Activated T-helper 2 cell treated with anti-CD3 and anti-CD28 coated beads, Interferon-gamma antibody, Interleukin-2, Interleukin-4, amounts not matched to agents 10 μg/mL and 5 μg/mL and 100 μg/mL, durations not matched to agents 14 hours and 24 hours and 36 hours (primary cell): ENCODE measurements at places on chromosomes 13 and 19.

DNA sequence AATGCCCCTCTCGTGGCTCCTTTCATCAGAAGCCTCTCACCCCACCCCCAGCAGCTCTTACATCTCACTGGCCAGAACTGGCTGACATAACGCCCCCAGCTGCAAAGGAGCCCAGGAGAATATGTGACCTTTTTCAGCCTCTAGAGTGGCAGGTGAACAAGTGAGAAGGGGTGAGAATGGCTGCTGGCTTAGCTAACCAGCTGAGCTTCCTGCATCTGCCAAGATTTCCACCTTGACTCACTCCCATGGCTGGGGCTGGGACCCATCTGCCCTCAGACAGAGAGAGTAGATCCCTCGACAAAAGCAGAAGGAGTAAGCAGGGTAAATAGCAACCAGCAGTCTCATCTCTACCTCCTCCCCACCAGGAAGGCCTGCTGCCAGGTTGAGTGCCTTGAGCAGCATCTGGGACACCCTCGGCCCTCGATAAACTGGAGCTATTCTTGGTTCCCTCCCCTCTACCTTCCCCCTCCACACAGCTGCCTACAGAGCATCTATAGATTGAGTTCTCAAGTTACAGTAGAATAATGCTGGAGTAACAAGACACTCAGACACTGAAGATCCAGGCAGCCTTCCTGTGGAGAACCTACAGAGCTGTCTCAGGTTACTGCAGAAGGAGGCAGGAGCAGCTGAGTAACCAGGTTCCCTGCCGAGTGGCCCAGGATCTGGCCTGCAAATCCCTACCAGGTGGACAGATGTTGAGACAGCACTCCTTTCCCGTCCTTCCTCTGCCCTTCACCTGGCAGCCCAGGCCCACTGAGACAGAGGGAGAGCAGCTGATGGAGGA, 15.5 kb downstream of the KASH5 start:
- DNase-seq, result no peak
- no peaks in the 10 kb centered on the region for H3K36me3 ChIP-seq
- no peak overlapping the region for H3K4me3 ChIP-seq
- H3K27ac ChIP-seq, result no peak overlapping the region

DNA sequence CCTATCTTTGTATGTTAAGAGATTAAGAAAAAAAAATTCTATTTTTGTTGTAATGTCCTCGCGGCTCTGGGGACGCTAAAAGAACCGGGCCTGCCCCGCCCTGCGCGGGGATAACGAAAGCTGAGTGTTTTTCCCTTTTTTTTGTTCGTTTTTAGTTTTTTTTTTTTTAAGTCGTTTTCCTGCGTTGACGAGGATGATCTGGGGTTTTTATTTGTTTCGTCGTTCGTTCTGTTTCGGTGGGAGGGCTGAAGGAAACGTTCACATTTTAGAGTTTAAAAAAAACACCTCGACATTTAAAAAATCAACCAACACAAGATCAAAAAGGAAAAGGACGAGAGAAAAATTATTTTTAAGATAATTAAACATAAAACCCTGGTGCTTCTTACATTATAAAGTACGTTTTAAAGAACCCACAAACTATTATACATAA, 5.6 kb downstream of the LYL1 start:
- no peak for DNase-seq
- H3K4me1 ChIP-seq, result peaks cover 42% of the 10 kb centered on the region
- H3K36me3 ChIP-seq, result peaks cover 3% of the 10 kb centered on the region
- peak overlapping the region; percentile 67 for H3K4me3 ChIP-seq
- H3K27ac ChIP-seq, result peak overlapping the region; percentile 72

DNA sequence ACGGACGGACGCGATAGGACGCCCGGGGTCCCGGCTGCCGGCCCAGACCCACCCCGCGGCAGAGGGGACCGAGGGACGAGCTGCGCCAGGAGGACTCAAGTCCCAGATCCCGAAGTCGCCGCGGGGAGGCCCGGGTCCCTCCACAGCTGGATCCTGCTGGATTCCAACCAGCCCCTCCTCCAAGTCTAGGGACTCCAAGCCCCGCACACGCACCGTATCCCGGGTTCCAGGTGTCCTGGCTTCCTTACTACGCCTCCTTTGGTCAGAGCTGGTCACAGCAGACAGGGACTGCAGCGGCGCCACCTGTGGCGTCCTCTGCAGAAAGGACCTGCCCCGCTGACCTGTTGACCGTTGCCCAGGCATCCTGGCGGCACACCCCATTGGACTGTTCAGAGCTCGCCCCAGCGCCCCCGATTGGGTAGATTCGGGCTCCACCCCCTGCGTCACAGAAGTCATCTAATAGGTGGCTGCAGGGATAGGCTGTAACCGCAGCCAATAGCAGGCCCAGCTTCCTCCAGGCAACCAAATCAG, 29.0 kb upstream of the ZNF709 start:
- no peak for DNase-seq
- H3K27me3 ChIP-seq, result no peaks in the 10 kb centered on the region
- no peak overlapping the region for H3K27ac ChIP-seq
- no peak overlapping the region for H3K4me3 ChIP-seq
- H3K36me3 ChIP-seq, result peaks cover 5% of the 10 kb centered on the region

DNA sequence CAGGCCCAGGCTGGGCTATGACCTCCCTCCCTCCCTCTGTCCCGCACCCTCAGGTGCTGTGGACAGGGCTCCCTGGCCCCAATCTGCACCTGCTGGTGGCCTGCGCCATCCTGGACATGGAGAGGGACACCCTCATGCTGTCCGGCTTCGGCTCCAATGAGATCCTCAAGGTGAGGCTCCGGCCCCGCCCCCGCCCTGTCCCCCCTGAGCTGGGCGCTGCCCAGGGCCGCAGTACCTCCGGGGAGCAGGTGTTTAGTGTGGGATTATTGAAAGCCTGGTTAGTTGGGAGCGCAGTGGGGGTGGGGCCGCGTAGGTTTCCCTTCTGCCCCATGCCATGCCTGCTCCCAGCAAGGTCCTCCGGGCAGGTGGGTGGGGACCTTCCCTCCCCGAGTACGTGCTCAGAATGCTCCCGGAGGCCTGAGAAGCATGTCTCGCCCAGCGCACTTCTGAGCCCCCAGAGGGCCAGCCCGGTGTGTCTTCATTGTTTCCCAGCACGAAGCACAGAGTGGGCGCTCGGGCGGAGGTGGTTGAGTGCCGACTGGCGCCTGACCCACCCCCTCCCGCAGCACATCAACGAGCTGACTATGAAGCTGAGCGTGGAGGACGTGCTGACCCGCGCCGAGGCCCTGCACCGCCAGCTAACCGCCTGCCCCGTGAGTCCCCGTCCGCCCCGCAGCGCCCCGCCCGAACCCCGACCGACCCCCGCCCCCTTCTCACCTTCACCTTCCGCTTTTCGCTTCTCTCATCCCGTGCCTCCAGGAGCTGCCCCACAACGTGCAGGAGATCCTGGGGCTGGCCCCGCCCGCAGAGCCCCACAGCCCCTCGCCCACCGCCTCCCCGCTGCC, 8.8 kb downstream of the IL4I1 start:
- H3K27ac ChIP-seq, result no peak overlapping the region
- peaks cover 7% of the 10 kb centered on the region for H3K4me1 ChIP-seq
- H3K27me3 ChIP-seq, result no peaks in the 10 kb centered on the region
- DNase-seq, result no peak
- H3K36me3 ChIP-seq, result peaks cover 46% of the 10 kb centered on the region

- H3K4me1 ChIP-seq, result peaks cover 43% of the 10 kb centered on the region
- H3K27ac ChIP-seq, result peak within 1 kb of the TSS; percentile 92
- H3K36me3 ChIP-seq, result peaks cover 37% of the 10 kb centered on the region
- peak; percentile 83 for DNase-seq
Measured at GRCh38 chr19:17751103-17751911, at the start of gene FCHO1. Gene FCHO1, plus strand, starts transcription at chr19:17751477. Its CDS starts 3,688 bp downstream, at chr19:17755165.

GRCh38 chr13:29855784-29856183, 5.4 kb upstream of the UBL3 start:
- no peaks in the 10 kb centered on the region for H3K36me3 ChIP-seq
- no peak overlapping the region for H3K27ac ChIP-seq
- no peak overlapping the region for H3K4me3 ChIP-seq
- H3K27me3 ChIP-seq, result no peaks in the 10 kb centered on the region
- peaks cover 29% of the 10 kb centered on the region for H3K4me1 ChIP-seq
- no peak for DNase-seq

GRCh38 chr13:31036731-31037695, 104.6 kb downstream of the TEX26 start:
- no peak for DNase-seq
- no peaks in the 10 kb centered on the region for H3K36me3 ChIP-seq
- peaks cover 31% of the 10 kb centered on the region for H3K4me1 ChIP-seq
- no peak overlapping the region for H3K27ac ChIP-seq
- H3K4me3 ChIP-seq, result no peak overlapping the region

GRCh38 chr13:44107357-44108121, 227.8 kb downstream of the LACC1 start:
- peaks cover 4% of the 10 kb centered on the region for H3K27me3 ChIP-seq
- H3K27ac ChIP-seq, result no peak overlapping the region
- H3K4me3 ChIP-seq, result no peak overlapping the region
- H3K36me3 ChIP-seq, result no peaks in the 10 kb centered on the region
- peaks cover 4% of the 10 kb centered on the region for H3K4me1 ChIP-seq
- no peak for DNase-seq

DNA sequence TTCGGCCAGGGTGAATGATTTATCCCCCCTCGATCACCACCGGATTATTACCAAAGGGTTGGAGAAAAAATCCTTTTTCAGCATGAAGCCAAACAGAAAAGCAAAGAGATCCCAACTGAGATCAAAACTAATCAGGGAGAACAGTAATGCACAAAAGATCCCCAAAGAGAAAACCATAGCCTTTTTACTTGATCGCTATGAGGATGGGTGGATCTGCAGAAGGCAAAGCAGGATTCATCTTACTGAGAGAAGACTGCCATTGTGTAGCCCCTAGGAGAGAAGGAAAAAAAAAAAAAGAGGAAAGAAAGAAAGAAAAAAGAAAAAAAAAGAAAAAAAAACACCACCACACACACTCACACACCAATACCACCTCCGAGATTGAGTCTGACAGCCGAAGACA, at the start of gene FGF14:
FGF14 (minus strand) TSS at position 283 of the 400 bp plus-strand sequence.
- H3K4me3 ChIP-seq, result peak within 1 kb of the TSS; percentile 71
- peak within 1 kb of the TSS; percentile 36 for H3K27ac ChIP-seq
- no peak for DNase-seq
- peaks cover 27% of the 10 kb centered on the region for H3K4me1 ChIP-seq
- H3K27me3 ChIP-seq, result peaks cover 56% of the 10 kb centered on the region
- H3K36me3 ChIP-seq, result no peaks in the 10 kb centered on the region

GRCh38 chr19:3459965-3460582, 20.3 kb downstream of the SMIM24 start:
- H3K4me1 ChIP-seq, result no peaks in the 10 kb centered on the region
- H3K27ac ChIP-seq, result no peak overlapping the region

DNA sequence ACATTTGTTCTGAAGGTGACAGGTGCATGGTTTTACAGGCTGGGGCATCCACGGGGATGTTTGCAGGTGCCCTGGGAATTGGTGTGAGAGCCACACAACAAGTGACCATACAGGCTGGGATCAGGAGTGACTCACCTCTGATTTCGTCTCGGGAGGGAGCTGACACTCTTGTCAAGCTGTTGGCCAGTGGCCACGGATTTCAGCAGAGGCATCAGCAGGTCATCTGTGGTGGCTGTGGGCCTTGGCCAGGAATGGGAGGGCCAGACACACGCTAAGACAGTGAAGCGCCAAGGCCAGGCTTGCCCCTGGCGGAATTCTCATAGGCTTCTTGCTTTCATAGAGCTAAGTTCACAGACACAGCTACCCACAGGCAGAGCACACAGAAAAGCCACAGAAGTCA, 108.6 kb downstream of the HSPH1 start:
- H3K27me3 ChIP-seq, result no peaks in the 10 kb centered on the region
- no peak overlapping the region for H3K4me3 ChIP-seq
- no peak overlapping the region for H3K27ac ChIP-seq
- no peak for DNase-seq
- peaks cover 13% of the 10 kb centered on the region for H3K4me1 ChIP-seq

DNA sequence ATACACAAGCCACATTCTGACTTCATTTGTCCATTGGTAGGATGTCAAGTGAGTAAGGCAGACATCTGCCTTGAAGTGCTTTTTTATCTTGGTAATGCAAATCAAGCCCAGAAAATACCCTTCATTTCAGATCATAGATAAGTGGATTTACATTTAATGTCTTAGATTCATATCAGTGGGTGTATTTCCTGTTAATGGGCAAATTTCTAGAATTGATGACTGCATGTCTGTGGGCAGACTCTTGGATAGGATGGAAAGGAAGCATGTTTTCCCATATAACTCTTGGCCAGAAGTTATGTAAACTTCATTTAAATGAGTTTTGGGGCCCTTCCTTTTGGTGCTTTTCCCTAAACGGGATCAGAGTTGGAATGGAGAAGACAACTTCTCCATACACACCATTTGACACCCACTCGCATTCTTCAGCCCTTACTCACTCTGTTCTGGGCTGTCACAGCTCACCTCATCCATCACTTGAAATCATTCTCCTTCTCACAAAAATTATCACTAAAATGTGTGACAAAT, 154.6 kb downstream of the FLT1 start:
- no peaks in the 10 kb centered on the region for H3K36me3 ChIP-seq
- DNase-seq, result no peak
- H3K4me3 ChIP-seq, result no peak overlapping the region
- peaks cover 13% of the 10 kb centered on the region for H3K4me1 ChIP-seq
- peaks cover 12% of the 10 kb centered on the region for H3K27me3 ChIP-seq

- H3K36me3 ChIP-seq, result peaks cover 3% of the 10 kb centered on the region
- no peak overlapping the region for H3K4me3 ChIP-seq
- peaks cover 35% of the 10 kb centered on the region for H3K4me1 ChIP-seq
- H3K27me3 ChIP-seq, result no peaks in the 10 kb centered on the region
- no peak overlapping the region for H3K27ac ChIP-seq
Measured at GRCh38 chr13:29845440-29846056, 4.9 kb downstream of the UBL3 start.

- peaks cover 34% of the 10 kb centered on the region for H3K27me3 ChIP-seq
- H3K4me3 ChIP-seq, result no peak overlapping the region
- H3K27ac ChIP-seq, result no peak overlapping the region
Measured at GRCh38 chr19:30235946-30236345, 136.2 kb upstream of the ZNF536 start.

GRCh38 chr19:42113641-42114348, 18.5 kb downstream of the POU2F2 start:
- peak overlapping the region; percentile 33 for H3K27ac ChIP-seq
- peaks cover 68% of the 10 kb centered on the region for H3K36me3 ChIP-seq
- H3K27me3 ChIP-seq, result no peaks in the 10 kb centered on the region
- H3K4me1 ChIP-seq, result peaks cover 27% of the 10 kb centered on the region
- no peak for DNase-seq

- no peak overlapping the region for H3K27ac ChIP-seq
- H3K4me1 ChIP-seq, result no peaks in the 10 kb centered on the region
- H3K36me3 ChIP-seq, result no peaks in the 10 kb centered on the region
- no peak overlapping the region for H3K4me3 ChIP-seq
Measured at GRCh38 chr19:28210886-28211285, 1002.1 kb downstream of the UQCRFS1 start.

DNA sequence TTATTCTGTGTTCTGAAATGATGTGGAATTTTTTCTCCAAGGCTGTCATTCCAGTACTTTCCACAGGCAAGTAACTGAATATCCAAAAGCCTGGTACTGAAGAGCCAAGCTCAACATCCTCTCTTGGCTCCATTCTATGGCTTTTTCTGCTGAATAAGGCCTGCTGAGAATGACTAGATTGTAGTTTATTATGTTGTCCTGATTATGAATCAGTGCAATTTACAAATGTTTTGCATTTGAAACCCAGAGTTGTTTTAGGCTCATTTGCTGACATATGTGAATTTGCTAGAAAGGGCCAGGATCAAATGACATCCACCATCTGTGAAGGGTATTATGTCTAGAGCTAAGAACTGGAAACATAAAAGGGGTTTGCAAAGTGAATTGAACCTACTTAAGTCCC, 596.6 kb downstream of the KCTD12 start:
- H3K27me3 ChIP-seq, result no peaks in the 10 kb centered on the region
- H3K4me3 ChIP-seq, result no peak overlapping the region
- no peaks in the 10 kb centered on the region for H3K4me1 ChIP-seq
- no peaks in the 10 kb centered on the region for H3K36me3 ChIP-seq

GRCh38 chr19:23394511-23394910, 760 bp downstream of the ZNF91 start:
- peak; percentile 21 for DNase-seq
- peaks cover 55% of the 10 kb centered on the region for H3K36me3 ChIP-seq
- no peaks in the 10 kb centered on the region for H3K4me1 ChIP-seq
- peak overlapping the region; percentile 97 for H3K4me3 ChIP-seq
- no peaks in the 10 kb centered on the region for H3K27me3 ChIP-seq
